ENCODE measurements at places on chromosomes 11 and 22.

GRCh38 chr11:78239781-78240180, 51.1 kb downstream of the USP35 start:
- no peak for DNase-seq

DNA sequence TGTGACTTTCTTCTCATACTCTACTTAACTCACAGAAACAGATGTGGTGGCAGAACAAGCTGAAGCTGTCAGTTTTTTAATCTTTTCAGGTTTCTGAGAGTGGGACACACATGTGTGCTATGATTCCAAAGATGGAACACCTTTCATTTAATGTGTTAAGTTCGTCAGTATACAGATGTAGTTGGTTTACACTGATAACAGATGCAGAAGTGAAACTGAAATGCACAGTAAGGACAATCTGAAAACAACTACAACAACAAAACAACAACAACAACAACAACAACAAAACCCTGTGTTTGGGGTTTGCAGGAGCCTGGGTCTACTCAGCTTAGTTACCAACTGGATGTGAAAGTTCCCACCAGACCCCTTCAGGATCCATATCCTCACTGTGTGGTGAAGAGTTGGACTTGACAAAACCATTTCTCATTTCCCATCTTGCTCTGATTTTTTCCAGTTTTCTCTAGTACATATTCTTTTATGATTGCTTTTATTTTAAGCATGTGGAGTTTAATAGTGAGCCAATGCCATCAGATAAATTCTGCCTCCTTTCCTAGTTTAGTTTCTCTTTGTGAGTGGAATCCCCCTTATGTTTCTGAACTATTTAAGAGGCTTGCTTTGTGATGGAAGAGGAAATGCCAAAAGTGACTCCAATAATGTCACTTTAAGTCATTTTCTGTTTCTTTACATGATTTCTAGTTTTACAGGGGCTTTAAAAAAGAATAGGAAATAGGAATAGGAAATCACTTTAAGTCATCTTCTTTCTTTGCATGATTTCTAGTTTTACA, 47.8 kb downstream of the ARHGAP42 start:
- no peak for DNase-seq

- DNase-seq = no peak
Observed at GRCh38 chr11:78840200-78840599, 265.5 kb upstream of the NARS2 start.

GRCh38 chr11:103488031-103488461, 378.8 kb downstream of the DYNC2H1 start:
- no peak for DNase-seq

- no peak for DNase-seq
Observed at GRCh38 chr11:14435717-14436512, 63.7 kb downstream of the COPB1 start.

GRCh38 chr11:20909995-20910726, 240.8 kb downstream of the NELL1 start:
- DNase-seq = no peak

DNA sequence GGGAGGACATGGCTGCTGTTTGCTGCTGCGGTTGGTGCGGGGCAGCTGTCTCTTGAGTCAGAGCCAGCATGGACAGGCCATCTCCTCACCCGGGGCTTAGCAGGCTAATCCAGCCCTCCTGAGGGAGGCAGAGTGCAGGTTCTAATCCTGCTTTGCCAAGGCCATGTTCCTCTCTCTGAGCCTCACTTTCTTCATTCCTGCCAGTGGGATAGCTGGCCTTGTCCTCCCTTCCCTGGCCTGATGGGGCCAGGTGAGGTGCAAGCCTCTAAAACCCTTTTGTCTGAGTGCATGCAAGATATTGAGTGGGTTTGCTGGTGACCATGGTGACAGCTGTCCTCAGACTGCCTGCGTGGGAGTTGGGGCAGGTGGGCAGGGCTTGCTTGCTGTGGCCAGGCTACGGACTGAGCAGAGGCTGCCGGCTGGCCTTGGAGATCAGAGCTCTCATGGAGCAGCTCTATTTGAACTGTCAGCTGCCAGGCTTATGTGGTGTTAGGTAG, 3.6 kb downstream of the USP35 start:
- DNase-seq = no peak

DNA sequence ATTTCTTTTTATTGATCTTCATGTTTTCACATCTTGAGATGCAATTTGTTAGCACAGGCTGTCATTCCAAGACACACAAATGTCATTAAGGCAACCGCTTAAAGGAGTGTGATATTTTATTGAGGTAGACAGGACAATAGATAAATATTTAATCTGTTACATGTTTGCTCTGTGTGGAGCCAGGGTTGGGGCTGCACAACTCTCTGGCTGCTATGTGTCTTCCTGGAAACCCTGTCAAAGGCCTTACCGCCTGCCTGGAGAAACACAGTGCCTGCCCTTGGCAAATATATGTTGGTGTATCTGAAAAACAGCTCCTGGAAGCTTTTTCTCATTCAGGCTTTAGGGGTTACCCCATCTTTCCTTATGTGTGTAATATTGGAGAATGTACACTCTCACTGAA, 139.7 kb upstream of the TEAD1 start:
- DNase-seq = no peak
